ENCODE measurements at places on chromosomes 16 and 17.

DNA sequence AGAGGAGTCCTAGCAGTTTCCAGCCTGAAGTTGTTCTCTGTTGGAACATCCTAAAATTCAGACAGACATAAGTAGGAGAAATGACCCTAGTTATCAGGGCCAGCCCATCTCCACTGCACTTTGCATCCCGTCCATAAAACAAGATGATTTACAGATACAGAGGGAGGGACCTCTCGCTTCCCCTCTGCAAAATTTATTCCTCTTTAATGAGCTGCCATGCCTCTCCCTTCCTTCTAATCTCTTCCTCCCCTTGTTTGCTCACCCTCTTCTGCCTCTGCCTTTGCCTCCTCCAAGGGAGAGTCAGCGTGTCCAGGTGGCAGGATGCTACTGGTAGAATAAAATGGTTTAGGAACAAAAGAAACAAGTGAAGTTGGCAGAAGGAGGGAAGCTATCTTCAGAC is 351.3 kb downstream of the SOX9 start:
- DNase-seq, result no peak

GRCh38 chr16:29641561-29641960 is 21.5 kb upstream of the SPN start:
- no peak for DNase-seq

- no peak for DNase-seq
Observed at GRCh38 chr17:47733047-47733673, at the start of gene TBX21. TBX21 (plus strand) TSS chr17:47733236; CDS start chr17:47733455, 219 bp downstream.

DNA sequence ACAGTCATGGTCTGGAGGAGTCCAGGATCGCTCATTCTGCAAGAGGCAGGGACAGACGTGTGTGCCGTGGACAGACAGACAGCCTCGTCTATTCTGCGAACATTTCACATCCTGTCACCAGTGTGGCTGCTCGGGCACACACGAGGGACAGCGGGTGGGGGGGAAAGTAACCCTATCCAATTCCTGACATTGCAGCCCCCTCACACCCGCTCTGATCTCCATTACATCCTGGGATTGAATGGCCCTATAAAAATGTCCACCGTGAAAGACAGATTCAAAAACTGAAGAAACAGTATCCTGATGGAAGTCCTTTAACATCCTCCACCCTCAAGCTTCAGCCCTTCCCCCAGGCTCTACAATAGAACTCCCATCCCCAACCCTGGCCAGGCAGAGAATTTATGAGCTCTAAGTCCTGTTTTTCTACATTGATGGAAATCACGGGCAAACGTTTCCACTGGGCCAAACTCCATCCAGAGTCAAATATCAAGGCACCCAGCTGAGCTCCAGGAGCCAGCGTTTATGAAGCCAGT is 39.4 kb downstream of the HS3ST3A1 start:
- DNase-seq, result peak; percentile 78

GRCh38 chr17:31788571-31788946 is 70.5 kb downstream of the COPRS start:
- DNase-seq, result no peak

DNA sequence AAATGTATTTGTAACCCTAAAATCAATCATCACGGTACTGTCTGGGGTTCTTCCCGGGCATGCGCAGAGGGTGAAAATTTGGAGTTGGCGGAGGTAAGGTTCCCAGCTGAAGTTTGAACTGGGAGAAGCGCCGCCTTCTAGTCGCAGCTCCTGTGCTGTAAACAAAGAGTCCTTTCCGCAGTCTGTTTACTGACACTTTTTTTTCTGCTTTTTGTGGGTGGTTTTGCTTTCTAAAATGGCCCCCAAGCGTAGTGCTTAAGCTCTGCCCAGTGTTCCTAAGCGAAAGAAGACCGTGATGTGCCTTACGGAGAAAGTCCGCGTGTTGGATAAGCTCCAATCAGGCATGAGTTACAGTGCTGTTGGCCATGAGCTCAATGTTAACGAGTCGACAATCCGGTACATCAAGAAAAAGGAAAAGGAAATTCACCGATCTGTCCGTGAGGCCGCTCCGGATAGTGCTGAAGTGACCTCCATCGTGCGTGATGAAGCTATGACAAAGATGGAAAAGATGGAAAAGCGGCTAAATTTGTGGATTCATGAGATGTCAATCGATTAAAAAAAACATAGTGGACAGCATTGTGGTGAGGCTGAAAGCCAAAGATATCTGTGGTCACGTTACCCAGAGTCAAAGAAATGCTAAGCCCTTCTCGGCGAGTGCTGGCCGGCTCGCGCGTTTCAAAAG is 570 bp upstream of the CFDP1 start:
- peak; percentile 76 for DNase-seq

GRCh38 chr16:74297145-74297665 is 591 bp downstream of the PSMD7 start:
- no peak for DNase-seq

- DNase-seq, result peak; percentile 100
Observed at GRCh38 chr17:1716076-1716911, 6.1 kb upstream of the TLCD2 start.

DNA sequence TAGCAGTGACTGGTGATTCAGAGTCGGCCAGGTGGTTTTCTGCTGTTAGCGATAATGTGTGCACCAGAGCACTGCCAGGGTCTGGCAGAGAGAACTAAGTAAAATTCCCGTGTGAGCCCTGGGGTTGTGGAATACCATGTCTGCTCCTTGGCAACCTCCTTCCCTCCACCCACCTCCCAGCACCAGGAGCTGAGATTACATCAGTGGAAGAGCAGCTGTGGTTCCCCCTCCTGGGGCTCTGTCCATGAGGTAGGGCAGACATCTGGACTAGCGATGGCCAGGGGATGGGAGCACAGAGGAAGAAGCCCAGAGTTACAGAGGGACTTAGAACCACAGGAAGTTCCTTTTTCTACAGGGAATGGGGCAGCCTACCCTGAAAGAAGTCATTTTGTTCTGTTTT is 15.8 kb downstream of the CLEC10A start:
- no peak for DNase-seq

- DNase-seq, result no peak
Observed at GRCh38 chr16:3578121-3578520, 918 bp upstream of the NLRC3 start.

DNA sequence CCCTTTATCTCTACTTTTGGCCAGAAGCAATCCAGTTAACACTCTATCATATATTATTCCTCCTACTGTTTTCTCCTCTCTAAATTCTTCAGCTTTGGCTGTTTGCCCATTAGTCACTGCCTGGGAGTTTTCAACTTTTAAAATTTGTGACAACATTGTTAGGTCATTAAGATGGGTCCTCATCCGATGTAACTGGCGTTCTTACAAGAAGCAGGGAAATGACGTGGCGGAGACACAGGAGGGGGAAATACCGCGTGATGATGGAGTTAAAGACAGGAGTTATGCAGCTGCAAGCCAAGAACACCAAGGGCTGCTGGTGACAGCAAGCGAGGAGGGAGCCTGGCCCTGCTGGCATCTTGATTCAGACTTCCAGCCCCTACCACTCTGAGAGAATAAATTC is 34.8 kb upstream of the CPHXL start:
- DNase-seq, result no peak

DNA sequence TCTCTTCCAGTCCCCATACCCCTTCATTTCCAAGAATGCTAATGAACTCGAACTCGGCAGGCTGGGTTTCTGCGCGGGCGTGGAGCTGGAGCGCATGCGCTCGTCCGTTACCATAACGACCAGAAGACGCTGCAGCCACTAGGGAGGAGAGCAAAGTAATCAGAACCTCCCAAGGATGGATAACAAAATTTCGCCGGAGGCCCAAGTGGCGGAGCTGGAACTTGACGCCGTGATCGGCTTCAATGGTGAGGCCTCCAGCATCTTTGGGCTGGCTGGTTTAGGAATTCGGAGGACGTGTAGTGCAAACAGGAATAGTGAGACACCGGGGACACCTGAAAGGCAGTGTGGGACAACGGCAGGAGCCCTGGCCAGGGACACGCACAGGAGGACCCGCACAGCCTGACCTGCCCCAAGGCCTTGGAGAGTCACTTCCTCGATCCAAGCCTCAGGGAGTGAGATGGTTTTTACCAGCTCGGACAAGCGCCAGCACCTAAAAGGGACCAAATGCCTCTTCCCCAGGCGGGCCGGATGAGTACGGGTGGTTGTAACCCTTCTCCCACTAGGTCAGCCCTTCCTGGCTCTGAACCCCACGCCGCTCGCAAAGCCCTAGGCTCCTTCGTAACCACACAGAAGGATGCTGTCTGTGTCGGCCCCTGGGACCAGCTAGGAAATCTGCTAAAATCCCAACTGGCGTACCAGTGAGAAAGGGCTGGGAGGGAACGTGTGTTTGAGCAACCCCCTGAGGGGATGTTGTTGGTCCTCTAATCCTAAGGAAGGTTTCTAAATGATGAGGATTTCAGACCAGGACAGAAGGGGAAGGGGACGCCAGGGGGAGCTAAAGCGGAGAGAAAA is at the start of gene CFAP52:
CFAP52 (plus strand) TSS at position 122 of the 852 bp plus-strand sequence; CDS start at position 176, 54 bp downstream.
- peak; percentile 59 for DNase-seq
